Activated CD8-positive, alpha-beta memory T cell treated with anti-CD3 and anti-CD28 coated beads, Interleukin-2, amount 50 U/mL, for 4 hours (primary cell): ENCODE measurements at places on chromosomes 1 and 21.

DNA sequence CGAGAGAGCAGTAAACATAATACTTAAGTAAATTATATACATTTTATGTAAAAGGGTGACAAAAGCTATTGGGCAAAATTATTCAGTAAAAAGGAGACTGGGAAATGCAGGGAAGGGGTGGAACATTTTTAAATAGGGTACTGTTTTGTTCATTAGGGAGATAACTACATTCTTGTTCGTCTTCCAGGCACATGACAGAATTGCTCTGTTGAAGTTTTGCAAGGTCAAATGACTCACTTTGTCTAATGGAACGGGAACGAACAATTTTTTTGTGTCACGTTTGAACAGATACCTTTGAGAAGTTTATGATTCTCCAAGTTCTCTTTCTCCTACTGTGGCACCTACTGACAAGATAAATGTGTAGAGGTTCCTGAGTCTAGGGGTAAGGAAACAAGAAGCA is 382.3 kb upstream of the ZRANB2 start:
- no peak for DNase-seq

- no peak for DNase-seq
These were observed 35.0 kb upstream of the RAP1GAP start for GRCh38 chr1:21704145-21704544.

GRCh38 chr21:36698981-36699545 is at the start of gene SIM2:
SIM2 (plus strand) TSS chr21:36699115; CDS start chr21:36699747, 632 bp downstream.
- DNase-seq = no peak

DNA sequence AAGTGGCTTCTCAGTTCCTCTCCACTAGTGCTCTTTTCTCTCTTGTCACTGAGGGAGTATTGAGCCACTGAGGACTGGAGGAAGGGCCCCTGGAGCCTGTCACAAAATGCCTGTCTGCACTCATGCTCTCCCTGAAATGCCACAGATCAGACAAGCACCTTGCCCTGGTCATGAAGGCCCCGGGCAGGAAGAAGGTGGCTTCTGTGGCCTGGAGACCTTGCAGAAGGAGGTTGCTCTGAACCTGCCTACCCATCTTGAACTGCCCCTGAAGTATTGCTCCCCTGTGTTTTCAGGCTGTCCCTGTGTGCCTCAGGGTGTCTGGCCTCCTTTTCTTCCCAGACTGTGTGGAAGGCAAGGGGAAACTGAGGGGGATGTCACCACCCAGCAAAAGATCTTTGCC is 3.1 kb downstream of the PKP1 start:
- DNase-seq = no peak

- no peak for DNase-seq
These were observed 658.9 kb downstream of the PTPRU start for GRCh38 chr1:29895201-29895600.

GRCh38 chr21:43201491-43201890 is 32.7 kb downstream of the CRYAA start:
- DNase-seq = no peak

GRCh38 chr1:226862890-226863289 is 7.5 kb upstream of the PSEN2 start:
- DNase-seq = no peak

- DNase-seq = no peak
These were observed 4.2 kb downstream of the NPPB start for GRCh38 chr1:11854519-11854918.

- no peak for DNase-seq
These were observed 16.0 kb downstream of the IFFO2 start for GRCh38 chr1:18940303-18941020.

DNA sequence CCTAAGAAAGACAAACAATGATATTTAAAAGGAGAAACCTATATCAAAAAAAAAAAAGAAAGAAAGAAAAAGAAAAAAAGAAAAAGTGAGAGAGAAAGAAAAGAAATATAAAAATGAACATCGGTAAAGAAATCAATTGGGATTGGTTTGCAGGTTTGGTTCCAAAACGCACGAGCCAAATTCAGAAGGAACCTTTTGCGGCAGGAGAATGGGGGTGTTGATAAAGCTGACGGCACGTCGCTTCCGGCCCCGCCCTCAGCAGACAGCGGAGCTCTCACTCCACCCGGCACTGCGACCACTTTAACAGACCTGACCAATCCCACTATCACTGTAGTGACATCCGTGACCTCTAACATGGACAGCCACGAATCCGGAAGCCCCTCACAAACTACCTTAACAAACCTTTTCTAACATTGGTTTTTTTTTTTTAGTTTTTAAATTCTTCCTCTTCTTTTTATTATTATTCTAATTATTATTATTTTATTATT is 11.7 kb downstream of the LHX9 start:
- no peak for DNase-seq

- no peak for DNase-seq
These were observed 12.7 kb upstream of the HMGCL start for GRCh38 chr1:23837908-23838307.

DNA sequence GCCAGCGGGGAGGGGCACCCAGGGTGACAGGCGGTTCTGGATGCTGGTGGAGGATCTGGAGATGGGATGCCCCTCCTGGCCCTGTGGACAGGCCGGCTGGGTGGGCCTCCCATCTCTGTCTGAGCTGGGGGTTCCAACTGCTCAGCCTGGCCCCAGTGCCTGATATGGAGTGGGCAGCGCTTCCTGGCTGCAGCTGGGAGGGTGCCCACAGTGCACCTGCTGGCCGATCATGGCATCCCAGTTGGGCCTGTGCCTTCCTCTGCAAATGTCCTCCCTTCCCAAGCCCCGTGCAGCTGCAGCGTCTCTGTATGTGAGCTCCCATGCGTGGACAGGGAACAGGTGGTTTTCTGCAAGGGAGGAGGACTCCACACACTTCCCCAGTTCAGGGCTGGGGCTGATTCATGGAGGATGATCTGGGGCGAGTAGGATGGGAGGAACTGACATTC is 2.1 kb downstream of the PFKL start:
- no peak for DNase-seq

DNA sequence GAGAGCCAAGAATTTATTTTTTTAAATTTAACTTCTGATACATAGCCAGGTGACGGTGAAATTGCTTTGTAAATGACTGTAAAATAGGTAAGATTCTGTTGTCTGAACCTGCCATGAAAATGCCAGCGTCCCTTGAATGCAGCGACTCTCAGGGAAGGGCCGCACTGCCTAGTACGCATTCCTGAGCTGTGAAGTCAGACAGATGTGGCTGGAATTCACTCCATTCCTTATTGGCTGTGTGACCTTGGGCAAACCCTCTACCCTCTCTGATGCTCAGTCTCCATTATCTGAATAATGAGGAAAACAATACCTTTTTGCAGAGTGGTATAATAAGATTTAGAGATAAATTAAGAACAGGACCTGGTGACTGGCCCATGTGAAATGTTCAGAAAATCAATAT is 167.1 kb upstream of the DAB1 start:
- DNase-seq = no peak
